ENCODE measurements at places on chromosomes 6 and 20. TPM values are rescaled to one million over a fixed set of nuclear protein-coding genes. Genes with fewer than 3 reads are reported as not detected.

The SIRPD gene
- not detected for total RNA-seq

The CCNC gene
- total RNA-seq = 57.5 TPM

The RPS21 gene
- total RNA-seq = 611 TPM

The C4A gene
- total RNA-seq = 32.6 TPM

The TBXT gene
- not detected for total RNA-seq

The LTB gene
- 1.7 TPM for total RNA-seq

The MYL9 gene
- 8.3 TPM for total RNA-seq

The C6orf141 gene
- total RNA-seq = 2.3 TPM

The PROKR2 gene
- total RNA-seq = not detected

The PRSS35 gene
- total RNA-seq = 12.4 TPM

The C6orf52 gene
- not detected for total RNA-seq

The SAMD3 gene
- 4.8 TPM for total RNA-seq
